Stimulated activated CD8-positive, alpha-beta memory T cell treated with anti-CD3 and anti-CD28 coated beads, Interleukin-15, amount 100 ng/mL, for 1 hour (primary cell): ENCODE measurements at places on chromosomes 6 and 20.

GRCh38 chr6:158796353-158796752, 22.8 kb downstream of the EZR start:
- DNase-seq: no peak

DNA sequence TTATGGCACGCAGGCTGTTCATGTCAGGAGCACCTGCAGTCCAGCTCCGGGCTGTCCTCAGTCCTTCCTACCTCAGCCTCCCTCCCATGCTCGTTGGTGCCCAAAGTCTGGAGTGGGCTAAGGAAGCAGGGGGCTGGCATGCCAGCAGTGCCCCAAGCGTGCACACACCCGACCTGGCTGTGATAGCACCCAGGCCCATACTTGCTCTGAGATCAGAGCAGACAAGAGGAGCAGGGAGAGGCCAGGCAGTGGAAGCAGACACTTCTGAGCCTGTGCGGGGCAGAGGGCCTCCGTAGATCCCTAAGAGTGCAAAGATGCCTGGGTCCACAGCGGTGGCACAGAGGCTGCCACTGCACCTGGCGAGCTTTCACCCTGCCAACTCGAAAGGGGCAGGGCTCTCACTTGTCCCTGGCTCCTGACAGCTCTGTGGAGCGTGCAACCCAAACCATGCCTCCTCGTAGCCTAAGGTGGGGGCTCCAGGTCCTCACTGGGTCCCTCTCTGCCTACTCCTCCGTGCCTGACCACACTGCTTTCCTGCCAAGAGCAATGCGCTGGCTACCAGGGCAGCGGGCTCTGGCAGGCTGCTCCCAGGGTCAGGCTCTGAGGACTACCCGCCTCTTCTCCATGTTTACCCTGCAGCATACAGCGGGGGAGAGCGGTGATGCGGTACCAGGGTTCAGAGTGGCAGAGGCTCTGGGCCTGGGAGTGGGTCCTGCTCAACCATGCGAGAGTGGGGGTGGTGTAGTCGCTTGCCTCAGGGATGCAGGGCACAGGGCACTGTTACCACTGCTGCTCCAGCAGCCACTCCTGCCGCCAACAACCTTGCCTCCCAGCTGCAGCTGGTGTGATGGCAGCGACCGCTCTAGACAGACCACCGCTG, 59.5 kb downstream of the MANEA start:
- no peak for DNase-seq

GRCh38 chr6:162416307-162416706, 311.3 kb downstream of the PRKN start:
- DNase-seq: no peak

- DNase-seq: no peak
These were observed 46.3 kb downstream of the CYP39A1 start for GRCh38 chr6:46606338-46606737.

- DNase-seq: no peak
These were observed 904 bp downstream of the MDFI start for GRCh38 chr6:41638935-41639808.
